ENCODE measurements at places on chromosomes 16 and 17.

GRCh38 chr16:87951552-87952538 is 611 bp downstream of the BANP start:
- DNase-seq = no peak

- no peak for DNase-seq
Measured at GRCh38 chr16:51457775-51458174, 306.7 kb upstream of the SALL1 start.

- DNase-seq = peak; percentile 14
Measured at GRCh38 chr16:19804538-19805323, 79.9 kb downstream of the GPRC5B start.

GRCh38 chr16:17784073-17784472 is 313.3 kb upstream of the XYLT1 start:
- DNase-seq = no peak

DNA sequence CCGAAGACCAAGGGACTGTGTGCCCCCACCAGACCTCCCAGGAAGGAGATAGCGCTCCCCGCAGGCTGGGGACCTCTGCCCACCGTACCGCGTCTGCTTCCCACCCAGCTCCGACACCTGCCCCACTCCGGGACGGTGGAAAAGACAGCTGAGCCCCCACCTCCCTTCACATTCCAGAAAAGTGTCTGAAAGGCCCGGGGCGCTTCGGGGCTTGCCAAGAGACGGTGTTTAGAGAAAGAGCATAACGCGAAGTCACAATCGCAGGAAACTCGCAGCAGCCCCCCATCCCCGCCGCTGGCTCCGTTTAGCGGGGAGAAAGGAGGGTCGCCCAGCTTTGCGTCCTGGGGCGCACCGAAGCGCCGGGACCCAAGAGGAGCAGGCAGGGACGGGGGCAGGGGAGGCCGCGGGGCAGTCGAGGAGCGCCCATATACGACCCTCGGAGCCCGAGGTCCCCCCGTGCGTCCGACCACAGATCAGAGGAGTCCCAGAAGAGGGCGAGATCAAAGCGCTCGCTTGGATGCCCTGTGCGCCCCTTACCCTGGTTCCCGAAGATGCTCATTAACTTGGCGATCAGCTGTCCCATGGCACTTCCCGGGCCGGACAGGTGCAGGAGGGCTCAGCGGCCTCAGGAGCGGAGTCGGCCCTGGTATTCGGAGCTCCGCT is 652 bp downstream of the ARL5C start:
- no peak for DNase-seq

DNA sequence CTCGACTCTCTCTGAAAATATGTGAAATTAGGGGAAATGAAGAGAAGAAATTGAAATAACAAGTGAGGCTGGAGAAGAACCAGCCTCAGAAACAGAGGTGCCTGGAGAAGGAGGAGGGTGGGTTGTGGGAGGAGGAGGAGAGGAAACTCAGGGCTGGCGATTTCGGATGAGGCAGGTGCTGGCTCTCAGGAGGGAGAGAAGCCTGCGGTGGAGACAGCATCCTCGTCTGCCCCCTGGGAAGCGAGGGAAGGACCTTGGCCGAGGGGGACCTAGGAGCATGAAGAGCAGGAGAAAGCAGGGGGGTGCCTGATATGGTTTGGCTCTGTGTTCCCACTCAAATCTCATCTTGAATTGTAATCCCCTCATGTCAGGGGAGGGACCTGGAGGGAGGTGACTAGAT is 264.7 kb upstream of the TNRC6C start:
- no peak for DNase-seq

DNA sequence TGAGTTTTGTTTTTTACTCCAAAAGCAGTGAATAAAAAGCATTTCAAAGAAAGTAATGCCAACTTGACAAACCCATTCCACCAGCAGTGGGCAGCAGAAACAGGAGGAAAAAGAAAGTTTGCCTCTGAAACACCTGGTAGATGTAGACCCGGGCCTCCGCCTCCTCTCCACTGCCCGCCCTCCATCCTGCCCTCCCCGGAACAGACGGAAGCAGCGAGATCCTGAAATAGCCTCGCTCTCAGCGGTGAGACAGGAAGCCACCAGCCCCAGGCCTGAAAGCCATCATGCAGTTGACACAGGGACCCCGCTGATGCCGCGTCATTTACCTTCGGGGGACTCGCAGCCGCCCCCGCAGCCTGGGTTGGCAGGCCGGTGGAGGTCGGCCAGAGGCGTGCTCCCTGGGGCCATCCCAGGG is 67.8 kb downstream of the C16orf78 start:
- DNase-seq = peak; percentile 70

GRCh38 chr17:14308965-14309879 is 8.3 kb downstream of the HS3ST3B1 start:
- DNase-seq = peak; percentile 96

DNA sequence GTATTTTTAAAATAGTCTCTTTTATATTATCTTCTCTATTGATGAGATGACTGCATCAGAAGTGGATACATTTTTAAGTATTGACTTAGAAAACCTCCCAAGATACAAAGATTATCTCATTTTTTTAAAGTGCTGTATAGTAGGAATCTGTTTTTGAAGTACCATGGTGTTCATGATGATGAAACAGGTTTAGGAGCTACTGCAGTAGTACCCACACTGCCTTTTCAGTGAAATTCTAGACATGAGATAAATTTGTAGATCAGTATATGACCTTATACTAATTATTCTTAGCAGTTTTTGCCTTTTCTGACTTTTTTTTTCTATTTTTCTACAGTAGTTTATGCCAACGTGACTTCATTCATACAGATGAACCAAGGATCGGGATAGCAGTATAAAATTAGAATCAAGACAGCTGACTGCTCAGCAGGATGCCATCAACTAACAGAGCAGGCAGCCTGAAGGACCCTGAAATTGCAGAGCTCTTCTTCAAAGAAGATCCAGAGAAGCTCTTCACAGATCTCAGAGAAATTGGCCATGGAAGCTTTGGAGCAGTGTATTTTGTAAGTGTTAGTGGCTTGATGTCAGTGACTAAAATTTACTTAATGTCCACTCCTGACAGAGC is 61.1 kb downstream of the TAOK1 start:
- DNase-seq = no peak

DNA sequence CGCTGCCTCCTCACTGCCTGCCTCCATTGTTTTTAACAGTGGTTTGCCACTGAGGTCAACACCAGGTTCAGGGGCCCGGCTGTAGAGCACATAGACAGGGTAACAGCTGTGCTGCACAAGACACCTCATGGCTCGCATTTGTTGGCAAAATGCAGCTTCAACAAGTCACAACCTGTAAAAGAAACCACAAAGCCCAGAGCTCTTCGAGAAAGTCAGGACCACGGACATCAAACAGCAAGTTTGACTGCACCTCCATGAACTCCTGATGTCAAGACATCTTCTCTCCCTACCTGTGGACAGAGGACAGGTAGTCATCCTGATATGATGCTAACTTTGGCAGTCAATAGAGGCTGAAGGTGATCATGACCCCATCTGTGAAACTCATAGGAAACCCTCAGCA is 142.4 kb upstream of the SOX9 start:
- DNase-seq = no peak

DNA sequence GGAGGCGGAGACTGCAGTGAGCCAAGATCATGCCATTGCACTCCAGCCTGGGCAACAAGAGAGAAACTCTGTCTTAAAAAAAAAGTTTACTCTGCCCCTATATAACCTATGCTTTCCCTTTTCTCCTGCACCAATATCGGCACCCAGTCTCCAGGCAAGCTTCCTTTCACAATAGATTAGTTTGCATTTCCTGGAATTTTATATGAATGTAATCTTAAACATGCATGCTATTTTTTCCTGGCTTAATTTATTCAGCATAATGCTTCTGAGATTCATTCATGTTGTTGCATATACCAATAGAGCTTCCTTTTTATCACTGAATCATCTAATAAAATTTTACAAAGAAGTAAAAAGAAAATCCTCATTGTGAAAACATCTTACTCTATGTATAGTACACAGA is 59.4 kb downstream of the USP32 start:
- DNase-seq = no peak

- DNase-seq = no peak
Measured at GRCh38 chr17:20991276-20992037, 51.4 kb downstream of the USP22 start.

DNA sequence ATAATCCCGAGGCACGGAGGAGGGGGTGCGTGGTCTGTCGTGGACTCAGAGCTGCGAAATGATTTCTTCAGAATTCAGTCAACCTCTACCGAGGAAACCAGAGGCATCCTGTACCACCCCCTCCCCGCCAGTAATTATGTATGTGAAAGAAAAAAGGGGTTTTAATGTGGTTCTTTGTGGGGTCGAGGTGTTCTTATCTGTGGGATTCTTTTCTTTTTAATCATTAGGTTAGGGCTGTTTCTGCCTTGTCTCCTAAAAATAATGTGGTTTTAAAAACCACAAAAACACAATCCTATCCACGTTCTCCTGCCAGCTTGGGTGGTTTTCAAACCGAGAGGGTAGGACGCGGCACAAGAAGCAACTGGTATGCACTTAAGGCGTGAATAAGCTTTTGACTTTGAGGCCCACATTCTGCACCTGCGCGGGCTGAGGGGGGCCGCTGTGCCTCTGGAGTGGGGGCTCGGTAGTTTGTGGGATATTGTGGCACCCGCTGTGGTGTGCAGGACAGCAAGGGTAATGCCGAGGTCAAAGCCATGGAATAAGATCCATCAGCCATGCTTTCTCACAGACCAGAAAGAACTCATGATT is 1.0 kb downstream of the SLC47A1 start:
- peak; percentile 33 for DNase-seq

GRCh38 chr17:39151150-39151942 is at the start of gene PLXDC1:
TSS of gene PLXDC1 (minus strand) at chr17:39151637. CDS start at chr17:39151437, 200 bp downstream.
- peak; percentile 42 for DNase-seq

DNA sequence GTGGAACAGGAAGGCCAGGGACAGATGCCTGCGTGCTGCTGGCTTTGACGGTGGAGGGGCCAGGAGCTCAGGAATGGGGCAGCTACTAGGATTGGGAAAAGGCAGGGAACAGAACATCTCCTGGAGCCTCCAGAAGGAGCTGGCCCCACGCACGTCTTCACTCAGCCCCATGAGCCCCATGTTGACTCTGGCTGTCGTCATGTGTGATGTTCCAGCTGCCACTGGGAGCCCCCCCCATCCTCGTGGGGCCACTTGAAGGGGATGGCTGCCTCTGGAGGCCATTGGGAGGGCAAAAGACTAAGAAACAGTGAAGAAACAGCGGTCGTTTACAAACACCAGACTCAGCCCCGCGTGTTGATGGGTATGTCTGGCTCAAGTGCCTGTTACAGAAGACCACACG is 18.5 kb upstream of the APRT start:
- no peak for DNase-seq

GRCh38 chr17:10083864-10084263 is 114.5 kb downstream of the GAS7 start:
- DNase-seq = no peak

- peak; percentile 20 for DNase-seq
Measured at GRCh38 chr16:89094252-89094879, 714 bp downstream of the ACSF3 start.

DNA sequence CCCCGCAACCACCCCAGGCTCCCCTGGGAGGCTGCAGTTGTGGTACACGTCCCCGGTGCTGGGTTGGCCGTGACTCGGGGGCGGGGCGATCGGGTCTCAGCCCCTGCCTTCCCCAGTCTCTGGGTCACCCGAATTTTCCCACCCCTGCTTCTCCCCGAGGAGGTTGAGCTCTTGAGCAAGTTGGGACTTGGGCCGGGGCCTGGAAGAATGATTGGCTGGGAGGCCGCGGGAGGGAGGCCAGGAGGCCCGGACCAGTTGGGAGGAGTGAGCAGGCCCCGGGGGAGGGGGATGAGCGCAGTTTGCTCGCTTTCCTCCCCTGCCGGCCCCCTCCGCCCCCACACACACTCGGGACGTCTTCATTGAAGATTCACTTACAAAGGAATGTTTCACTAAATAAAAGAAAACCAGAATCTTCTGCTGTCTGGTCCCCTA is 4.5 kb upstream of the HEXIM1 start:
- DNase-seq = peak; percentile 41

- no peak for DNase-seq
Measured at GRCh38 chr16:11880007-11880406, 28.7 kb upstream of the RSL1D1 start.

DNA sequence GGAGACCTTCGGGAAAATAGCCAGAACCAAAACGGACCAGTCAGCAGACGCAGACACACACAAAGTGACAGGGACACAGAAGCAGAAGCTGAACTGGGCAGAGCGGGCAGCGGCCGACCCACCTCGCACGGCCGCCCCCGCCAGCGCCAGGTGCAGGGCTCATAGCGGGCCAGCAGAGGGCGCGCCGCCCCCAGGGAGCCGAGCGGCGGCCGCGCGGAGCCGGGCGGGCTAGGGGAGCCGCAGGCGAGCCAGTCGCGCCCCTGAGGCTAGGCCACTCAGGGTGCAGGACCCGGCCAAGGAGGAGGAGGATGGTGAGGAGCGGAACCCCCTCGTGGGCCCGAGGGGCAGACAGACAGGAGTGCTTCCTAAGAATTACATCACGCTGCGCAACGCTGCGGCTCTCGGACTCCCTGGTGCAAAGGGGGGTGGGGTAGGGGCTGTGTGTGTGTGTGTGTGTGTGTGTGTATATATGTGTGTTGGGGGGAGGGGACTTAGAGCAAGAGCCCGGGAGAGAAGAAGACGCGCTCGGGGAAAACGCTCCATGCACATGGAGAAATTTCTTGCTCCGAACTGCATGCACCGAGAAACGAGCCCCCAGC is 913 bp upstream of the NOG start:
- peak; percentile 84 for DNase-seq

GRCh38 chr17:40936976-40937375 is 470 bp downstream of the KRT23 start:
- DNase-seq = no peak

DNA sequence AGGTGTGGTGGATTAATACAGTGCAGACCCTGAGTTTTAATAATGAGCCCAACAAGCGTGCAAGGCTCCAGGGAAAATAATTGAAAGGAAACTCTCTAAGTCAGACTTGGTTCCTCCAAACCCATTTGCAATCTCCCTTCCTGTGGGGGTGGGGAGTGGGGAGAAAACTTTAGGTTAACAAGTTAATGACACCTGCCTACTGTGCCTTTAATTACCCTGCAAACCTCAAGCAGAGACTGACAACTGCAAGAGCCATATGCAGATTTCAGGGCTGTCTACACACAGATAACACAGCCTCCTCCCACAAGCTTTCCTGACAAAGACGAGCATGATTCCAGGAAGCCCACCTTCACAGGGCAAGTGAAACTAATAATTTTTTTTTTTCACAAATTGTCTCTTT is 359.3 kb downstream of the HS3ST4 start:
- DNase-seq = no peak

- DNase-seq = no peak
Measured at GRCh38 chr17:50615828-50616227, 18.9 kb upstream of the ABCC3 start.

GRCh38 chr17:75755990-75756389 is 9.0 kb downstream of the GALK1 start:
- DNase-seq = no peak

GRCh38 chr17:40307001-40307730 is 1.8 kb upstream of the RARA start:
- no peak for DNase-seq
